Fibroblast of the aortic adventitia (primary cell): ENCODE measurements at places on chromosomes 4 and X. TPM values are rescaled to one million over a fixed set of nuclear protein-coding genes. Genes with fewer than 3 reads are reported as not detected.

RBM47 gene
- 0.72 and 8.3 TPM in 2 replicates for total RNA-seq

ESX1 gene
- not detected in 2 replicates for total RNA-seq

SERPINA7 gene
- not detected in 2 replicates for total RNA-seq

TBC1D8B gene
- 17.1 and 17.3 TPM in 2 replicates for total RNA-seq

RPS6KA3 gene
- 42.5 and 58.1 TPM in 2 replicates for total RNA-seq

ZAR1 gene
- not detected in 2 replicates for total RNA-seq

ANXA3 gene
- total RNA-seq = 12.3 and 31.2 TPM in 2 replicates

CCDC149 gene
- 11.0 and 18.3 TPM in 2 replicates for total RNA-seq

LIAS gene
- total RNA-seq = 9.7 and 15.4 TPM in 2 replicates

PARM1 gene
- 0.63 and 1.5 TPM in 2 replicates for total RNA-seq

GPR143 gene
- total RNA-seq = 0.33 TPM in 1 of 2 replicates, not detected in the other

TRIM75 gene
- total RNA-seq = not detected in 2 replicates

THOC2 gene
- total RNA-seq = 96.7 and 108 TPM in 2 replicates
